ENCODE measurements at places on chromosomes 16 and 17.

GRCh38 chr17:55275894-55276804 is 11.4 kb downstream of the HLF start:
- DNase-seq = no peak

DNA sequence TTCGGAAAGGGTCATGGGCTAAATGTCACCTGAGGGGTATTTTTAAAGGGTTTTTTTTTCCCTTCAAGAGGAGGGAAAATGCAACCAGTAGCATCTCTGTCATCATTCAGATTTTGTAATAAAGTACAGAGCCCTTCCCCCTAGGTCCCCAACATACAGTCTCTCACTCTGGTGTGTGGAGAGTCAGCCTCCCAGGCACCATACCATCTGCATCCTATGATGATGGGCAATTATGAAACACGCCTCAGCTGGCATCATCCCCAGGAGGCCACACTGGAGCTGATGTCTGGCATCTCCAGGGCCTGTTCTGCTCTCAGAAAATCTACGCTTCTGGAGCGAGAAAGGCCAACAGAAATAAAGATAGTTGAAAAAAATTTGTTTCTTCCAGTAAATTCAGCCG is 32.0 kb downstream of the TBX4 start:
- no peak for DNase-seq

GRCh38 chr17:80789356-80789902 is 202.2 kb upstream of the CHMP6 start:
- DNase-seq = peak; percentile 52

GRCh38 chr17:7261379-7262191 is 693 bp downstream of the CLDN7 start:
- no peak for DNase-seq

GRCh38 chr16:72369274-72369673 is 197.3 kb upstream of the PMFBP1 start:
- DNase-seq = no peak

GRCh38 chr16:24950275-24950674 is 64.9 kb downstream of the ARHGAP17 start:
- DNase-seq = no peak

DNA sequence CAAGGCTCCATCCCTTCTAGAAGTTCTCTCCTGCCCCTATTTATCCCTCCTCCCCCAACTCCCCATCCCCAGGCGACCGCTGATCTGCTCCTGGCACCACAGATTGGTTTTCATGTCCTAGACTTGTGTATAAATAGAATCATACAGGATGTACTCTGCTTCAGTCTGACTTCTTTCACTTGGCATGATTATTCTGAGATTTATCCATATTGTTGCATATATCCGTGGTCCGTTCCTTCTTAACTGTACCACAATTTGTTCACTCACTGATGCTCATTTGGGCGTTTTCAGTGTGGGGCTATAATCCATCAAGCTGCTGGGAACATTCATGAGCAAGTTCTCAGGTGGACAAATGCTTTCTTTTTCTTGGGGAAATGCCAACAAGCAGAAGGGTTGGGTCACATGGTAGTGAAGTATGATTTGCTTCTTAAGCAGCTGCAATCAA is 23.9 kb downstream of the PITPNM3 start:
- no peak for DNase-seq

GRCh38 chr17:2309338-2310154 is 5.8 kb downstream of the SRR start:
- no peak for DNase-seq

DNA sequence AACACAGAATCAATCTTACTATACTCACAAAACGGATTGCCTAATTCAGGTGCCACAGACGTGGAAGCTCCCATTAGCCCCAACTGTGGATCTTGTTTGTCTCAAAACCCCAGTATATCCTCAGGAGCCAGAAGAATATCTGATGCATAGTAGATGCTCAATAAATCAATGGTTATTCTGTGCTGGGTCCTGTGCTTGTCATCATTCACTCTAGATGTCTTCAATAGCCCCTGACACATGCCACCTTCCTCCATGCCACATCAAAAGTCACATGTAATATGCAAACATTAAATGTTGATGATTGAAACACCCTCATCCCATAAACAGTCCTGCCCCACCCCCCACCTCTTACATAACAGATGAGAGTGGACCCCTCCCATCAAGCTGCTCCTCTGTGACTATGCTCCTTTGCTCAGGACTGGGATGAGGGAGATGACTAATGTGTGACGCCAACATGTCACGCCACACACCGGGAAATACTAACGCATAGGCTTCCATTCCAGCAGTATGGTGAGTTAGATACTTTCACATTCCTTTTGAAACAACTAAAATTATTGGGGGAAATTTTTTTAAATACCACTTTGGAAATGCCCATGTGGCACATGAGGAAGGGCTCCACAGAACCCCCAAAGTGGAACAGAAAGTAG is 267.6 kb upstream of the SDK2 start:
- DNase-seq = no peak

DNA sequence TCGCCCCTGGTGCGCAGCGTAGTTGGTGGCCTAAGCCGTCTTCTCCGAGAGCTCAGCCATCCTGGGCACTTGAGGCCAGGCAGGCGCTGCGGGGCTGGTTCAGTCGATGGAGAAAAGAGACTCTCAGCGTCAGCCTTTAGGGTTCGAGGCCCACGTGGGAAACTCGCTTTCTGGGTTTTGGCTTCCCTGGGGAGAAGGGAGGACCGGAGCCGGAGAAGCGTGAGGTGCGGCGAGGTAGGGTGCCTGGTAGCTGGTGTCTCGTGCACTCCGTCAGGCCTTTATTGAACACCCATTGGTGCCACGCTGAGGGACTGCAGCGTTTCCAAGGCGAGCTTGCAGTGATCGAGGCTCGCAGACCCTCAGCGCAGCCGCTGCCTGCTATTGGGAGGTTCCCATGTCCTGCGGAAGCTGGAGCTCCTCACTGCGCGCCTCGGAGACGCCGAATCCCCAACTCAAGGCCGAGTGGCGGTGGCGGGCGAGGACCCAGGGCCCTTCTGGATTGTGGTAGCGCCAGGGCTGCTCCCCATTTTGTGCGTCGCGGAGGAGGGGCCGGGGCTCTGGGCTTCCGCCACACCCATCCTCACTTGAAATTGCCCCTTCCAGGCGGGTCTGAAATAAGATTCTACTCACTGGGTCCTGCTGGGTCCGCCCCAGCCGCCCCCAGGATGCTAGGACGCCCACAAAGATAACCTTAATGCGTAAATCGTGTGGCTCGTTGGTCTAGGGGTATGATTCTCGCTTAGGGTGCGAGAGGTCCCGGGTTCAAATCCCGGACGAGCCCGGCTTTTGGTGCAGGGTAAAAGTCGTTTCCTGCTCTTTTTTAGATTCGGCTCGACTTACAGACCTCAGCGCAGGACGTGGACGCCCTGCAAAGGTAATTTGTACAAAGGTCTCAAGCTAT is 1.2 kb downstream of the OR1F1 start:
- DNase-seq = peak; percentile 91

GRCh38 chr16:86509759-86510464 is 415 bp upstream of the FOXF1 start:
- no peak for DNase-seq

GRCh38 chr17:40326014-40326831 is 17.2 kb downstream of the RARA start:
- DNase-seq = peak; percentile 78

DNA sequence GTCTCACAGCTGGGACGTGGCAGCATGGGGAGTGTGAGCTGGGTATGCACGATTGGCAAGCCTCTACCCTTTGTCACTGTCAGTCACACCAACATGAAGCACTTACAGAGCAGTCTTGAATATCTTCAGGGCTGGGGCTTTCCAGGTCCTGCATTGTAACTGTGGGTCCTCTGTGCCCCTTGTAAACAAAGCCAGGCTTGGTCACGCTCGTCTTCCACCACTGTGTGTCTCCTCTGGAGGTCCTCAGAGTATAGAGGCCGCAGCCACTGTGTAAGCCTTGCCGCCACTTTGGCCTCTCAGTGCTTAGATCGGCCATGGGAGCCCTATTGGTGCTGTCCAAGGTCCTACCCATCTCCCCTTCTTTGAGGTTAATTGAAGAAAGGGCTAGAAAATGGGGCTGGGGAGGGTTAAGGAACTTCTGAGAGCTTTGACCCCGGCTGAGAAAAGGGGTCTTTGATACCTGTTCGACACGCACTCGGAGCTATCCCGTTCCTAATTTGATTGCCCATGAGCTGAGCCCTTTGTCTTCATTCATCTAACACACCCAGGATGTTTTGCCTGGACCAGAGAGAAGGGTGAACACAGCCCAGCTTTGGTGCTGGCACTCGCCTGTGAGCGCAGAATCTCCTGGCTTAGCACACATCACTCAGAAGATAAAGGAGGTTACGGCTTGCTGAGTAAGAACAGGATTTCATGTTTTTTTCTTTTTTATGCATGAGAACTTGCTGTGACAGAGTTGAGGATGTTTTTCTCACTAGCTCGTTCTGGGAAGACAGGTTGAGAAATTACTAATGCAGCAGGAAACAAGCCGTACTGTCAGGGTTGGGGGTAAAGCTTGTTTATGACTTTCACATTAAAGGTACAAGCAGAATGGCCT is 267.9 kb downstream of the CPPED1 start:
- peak; percentile 97 for DNase-seq

- DNase-seq = peak; percentile 60
Observed at GRCh38 chr17:47694581-47695428, 844 bp downstream of the TBKBP1 start.

- DNase-seq = no peak
Observed at GRCh38 chr17:39703913-39704312, 4.0 kb downstream of the ERBB2 start.

GRCh38 chr16:56233795-56234566 is 42.7 kb downstream of the GNAO1 start:
- no peak for DNase-seq

- no peak for DNase-seq
Observed at GRCh38 chr16:1709356-1709755, 3.4 kb downstream of the MAPK8IP3 start.

DNA sequence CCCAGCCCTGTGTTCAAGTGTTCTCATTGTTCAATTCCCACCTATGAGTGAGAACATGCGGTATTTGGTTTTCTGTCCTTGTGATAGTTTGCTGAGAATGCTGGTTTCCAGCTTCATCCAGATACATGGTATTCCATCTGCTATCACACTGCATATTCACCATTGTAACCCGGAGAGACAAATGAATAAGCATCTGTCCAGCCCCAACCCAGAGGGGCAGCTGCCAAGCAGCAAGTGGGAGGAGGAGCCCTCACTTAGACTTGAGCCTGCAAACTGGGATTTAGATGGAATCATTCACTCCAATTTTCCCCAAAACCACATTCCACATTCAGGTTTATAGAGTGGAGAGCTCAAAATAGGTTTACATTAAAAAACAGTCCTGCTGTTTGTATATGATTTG is 41.6 kb downstream of the SHISA6 start:
- DNase-seq = no peak

DNA sequence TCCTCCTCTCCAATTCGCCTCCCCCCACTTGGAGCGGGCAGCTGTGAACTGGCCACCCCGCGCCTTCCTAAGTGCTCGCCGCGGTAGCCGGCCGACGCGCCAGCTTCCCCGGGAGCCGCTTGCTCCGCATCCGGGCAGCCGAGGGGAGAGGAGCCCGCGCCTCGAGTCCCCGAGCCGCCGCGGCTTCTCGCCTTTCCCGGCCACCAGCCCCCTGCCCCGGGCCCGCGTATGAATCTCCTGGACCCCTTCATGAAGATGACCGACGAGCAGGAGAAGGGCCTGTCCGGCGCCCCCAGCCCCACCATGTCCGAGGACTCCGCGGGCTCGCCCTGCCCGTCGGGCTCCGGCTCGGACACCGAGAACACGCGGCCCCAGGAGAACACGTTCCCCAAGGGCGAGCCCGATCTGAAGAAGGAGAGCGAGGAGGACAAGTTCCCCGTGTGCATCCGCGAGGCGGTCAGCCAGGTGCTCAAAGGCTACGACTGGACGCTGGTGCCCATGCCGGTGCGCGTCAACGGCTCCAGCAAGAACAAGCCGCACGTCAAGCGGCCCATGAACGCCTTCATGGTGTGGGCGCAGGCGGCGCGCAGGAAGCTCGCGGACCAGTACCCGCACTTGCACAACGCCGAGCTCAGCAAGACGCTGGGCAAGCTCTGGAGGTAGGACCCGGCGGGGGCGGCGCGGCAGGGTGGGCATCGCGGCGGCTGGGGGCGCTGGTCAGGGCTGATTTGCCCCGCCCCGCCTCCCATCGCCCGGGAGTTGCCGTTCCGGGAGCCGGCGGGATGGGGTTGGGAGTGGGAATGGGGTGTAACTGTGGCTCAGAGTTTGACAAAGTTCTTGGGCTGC is 567 bp downstream of the SOX9 start:
- DNase-seq = no peak

GRCh38 chr16:10529895-10530669 is 50.3 kb downstream of the EMP2 start:
- DNase-seq = no peak

DNA sequence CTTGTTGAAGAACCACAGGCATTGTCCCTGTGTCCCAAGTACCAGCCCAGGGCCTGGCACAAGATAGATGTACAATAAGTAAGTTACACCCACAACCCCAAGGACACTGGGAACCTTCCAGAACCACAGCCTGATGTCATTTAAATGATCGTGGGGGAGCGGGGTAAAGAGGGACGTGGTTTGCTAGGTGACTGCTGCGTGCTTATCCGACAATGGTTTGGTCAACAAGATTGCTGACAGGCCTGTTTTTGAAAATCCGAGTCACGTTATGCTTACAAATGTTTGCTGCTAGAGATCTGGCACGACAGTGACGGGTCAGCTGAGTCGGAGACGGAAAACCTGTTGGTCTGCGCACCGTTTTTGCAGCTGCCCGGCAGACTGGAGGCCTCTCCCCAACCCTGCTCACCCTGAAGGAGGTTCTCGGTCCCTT is 22.8 kb downstream of the COTL1 start:
- peak; percentile 42 for DNase-seq

DNA sequence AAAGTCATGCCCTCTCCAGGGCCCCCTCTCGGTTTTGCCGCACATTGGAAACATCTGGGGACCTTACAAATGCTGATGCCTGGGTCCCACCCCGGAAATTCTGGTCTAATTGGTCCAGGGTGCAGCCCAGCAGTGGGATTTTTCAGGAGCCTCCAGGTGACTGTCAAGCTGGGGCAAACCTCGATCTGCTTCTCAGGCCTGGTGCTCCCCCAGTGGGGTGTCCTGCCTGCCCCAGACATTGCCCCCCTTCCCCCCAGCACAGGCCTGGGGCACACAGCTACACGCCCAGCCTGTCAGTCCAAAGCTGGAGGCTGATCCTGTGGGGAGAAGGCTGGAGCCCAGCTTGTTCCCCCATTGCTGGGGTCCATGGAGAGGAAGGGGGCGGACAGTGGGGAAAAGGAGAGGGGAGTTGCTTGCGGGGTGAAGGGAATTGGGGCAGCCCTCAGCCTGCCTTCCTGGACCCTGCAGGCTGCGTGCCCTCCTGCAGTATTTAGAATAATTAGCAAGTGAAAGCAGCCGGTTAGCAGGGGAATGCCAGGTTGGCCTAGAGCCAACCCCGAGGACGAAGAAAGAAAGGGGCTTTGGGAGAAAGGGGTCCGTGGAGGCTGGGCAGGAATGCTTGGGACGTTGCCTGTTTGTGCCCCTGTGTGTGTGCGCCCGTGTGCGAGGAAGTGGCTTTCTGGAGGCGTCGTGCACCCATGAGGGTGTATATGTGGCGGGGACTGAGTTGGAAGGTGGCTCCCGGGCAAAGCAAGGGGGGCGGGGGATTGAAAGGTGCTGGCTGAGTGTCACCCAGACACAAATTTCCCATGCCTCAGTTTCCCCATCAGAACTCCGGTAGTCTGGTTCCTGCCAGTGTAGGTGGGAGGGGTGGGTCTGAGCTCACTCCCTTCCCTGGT is 5.9 kb downstream of the FOXJ1 start:
- DNase-seq = no peak

- no peak for DNase-seq
Observed at GRCh38 chr17:33324736-33325135, 31.6 kb upstream of the ASIC2 start.

GRCh38 chr17:42323268-42323773 is 35.0 kb downstream of the STAT5A start:
- no peak for DNase-seq

GRCh38 chr17:63768433-63768832 is 5.0 kb downstream of the CCDC47 start:
- no peak for DNase-seq
